ENCODE measurements at places on chromosomes 1 and 21.

- no peak for DNase-seq
These were observed 4.1 kb downstream of the TAGLN2 start for GRCh38 chr1:159921251-159921650.

DNA sequence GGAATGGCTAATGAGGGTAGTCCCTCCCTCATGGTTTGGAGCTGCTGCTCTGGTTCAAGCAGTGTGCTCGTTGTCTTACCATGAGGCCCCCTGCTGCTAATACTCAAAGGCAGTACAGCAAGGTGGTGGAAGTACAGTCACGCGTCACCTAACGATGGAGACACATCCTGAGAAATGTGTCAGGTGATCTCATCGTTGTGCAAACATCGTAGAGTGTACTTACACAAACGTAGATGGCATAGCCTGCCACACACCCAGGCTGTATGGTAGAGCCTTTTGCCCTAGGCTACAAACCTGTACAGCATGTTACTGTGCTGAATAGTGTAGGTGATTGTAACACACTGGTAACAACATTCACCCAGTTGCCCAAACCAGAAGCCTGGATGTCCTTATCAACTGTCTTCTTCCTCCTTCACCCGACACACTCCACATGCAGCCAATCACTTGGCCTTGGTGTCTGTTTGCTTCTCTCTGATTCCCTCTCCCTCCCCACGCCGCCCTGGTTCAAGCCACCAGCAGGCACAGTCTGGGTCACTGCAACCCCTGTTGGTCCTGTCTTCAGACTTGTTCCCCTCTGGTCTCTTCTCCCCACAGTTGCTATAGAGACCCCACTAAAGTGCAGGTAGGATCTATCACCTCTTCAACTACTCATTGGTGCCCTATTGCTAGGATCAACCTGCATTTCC, 6.0 kb upstream of the KCNA2 start:
- no peak for DNase-seq

DNA sequence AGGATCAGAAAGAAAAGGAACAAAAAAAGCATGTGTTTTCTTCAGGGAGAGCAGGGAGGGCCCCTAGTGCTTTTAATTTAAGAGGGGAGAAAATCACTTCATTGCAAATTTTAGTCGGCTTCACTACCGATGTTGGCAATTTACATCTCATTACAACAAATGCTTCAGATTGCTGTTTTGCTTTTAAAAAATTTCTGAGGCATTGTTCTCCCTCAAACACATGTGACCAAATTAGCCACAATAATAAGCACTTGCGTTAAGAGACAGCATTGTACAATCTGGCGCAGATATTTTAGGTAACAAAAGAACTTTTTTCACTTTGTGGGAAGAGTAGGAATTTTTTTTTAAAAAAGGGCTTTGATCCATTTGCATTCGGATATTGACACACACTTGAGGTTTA, 29.8 kb downstream of the BEND5 start:
- DNase-seq: no peak

GRCh38 chr1:29342351-29342750, 106.0 kb downstream of the PTPRU start:
- no peak for DNase-seq

GRCh38 chr1:175520186-175520585, 223.2 kb downstream of the TNR start:
- DNase-seq: no peak

DNA sequence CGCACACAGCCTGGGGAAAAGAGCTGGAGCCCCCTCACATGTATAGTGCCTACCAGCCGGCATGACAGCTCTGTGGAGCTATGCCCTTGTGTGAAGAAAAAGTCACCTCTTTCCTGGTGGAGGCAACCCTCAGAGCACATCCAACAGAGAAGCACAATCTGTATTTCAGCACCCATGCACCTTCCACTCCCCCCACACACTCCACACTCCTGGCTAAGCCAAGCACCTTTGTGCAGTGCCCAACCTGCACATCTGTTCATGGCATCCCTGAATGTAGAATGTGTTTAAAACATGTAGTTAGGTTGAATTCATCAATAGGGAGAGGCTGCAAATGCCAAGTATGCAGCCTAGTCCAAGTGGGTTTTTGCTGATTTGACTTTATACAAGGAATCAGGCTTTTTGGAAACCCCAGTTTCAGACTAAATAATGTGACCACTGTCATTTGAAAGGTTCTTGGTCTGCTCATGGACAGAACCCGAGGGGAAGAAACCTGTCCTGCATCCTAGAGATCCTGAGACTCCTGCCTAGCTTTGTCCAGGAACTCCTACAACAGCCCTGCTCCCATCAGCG, 197.1 kb downstream of the TOMM20 start:
- no peak for DNase-seq

GRCh38 chr1:172971241-172971640, 79.5 kb downstream of the TNFSF18 start:
- DNase-seq: no peak

- no peak for DNase-seq
These were observed 21.8 kb downstream of the NRDC start for GRCh38 chr1:51856745-51857144.

- DNase-seq: no peak
These were observed 75.5 kb downstream of the KCNN3 start for GRCh38 chr1:154794608-154795007.

DNA sequence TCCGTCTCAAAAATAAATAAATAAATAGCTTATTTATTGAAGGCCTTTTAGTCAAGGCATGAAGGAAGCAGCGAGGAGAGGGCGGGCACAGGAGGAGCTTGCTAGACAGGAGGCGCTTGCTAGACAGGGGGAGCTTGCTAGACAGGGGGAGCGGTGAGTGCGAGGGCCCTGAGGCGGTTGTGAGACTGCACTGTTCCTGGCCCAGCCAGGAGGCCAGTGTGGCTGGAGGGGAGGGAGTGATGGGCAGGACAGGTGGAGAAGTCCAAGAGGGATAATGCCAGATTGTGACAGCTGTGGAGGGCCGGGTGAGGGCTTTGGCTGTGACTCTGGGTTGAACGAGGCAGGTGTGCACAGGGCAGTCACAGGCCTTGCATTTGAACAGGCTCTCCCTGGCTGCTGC, 18.2 kb downstream of the KIF17 start:
- DNase-seq: no peak

DNA sequence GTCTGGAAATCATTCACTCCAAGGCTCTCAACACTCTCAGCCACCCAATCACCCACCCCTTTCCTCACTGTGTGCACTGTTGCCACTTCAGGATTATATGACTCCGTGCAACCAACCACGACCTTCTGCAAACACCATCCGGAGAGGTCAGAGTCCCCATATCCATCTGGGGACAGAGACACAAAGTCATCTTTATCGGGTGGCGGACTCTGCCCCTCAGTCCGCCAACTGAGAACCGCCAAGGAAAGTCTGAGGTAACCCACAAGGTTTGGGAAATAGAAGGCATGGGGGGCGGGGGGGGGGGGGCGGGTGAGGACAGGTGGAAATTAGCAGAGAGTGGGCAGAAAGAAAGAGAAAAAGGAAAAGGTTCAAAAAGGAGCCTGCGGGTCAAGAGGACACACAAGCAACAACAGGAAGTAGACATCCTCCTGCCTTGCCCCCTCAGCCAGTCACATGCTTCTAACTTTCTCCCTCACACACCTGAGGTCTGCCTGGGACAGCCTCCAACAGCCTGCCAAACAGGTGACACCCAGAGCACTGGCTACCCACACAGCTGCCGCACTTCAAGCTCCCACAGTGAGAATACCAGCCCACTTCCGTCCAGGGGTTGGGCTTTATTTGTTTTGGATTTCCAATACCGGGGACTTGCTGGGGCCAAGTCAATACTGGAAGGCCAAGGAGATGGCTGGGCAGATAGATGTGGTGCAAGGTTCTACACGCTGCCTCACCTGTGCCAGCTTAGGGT, 58.1 kb downstream of the SSBP3 start:
- no peak for DNase-seq

DNA sequence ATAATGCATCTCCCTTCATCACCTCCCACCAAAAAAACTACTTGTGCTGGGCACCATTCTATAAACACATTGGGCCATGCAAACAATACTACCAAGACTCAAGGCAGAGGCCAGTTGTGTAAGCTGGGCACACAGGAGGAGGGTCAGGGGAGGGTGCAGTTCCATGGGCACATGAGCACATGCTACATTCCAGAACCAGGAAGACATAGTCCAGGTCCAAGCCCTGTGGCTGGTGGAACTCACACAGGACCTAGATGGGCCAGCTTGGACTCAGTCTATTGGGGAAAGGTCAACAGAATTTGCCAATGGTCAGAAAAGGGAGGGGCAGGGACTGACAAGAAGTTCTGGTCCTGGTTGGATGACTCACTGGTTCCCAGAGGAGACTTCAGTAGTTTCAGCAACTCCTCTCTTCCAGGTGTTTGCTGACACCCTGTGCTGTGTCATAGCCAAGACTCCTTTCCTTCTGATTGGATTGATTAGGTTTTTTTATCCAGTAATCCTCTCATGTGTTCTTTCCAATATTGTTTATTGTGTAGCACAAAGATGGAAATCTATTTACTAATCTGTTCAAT, 249.7 kb downstream of the C1orf94 start:
- no peak for DNase-seq

- DNase-seq: no peak
These were observed 4.8 kb upstream of the LRRC8B start for GRCh38 chr1:89519779-89520358.

GRCh38 chr1:4179914-4180735, 280.1 kb upstream of the C1orf174 start:
- DNase-seq: peak; percentile 6

- DNase-seq: no peak
These were observed 27.2 kb downstream of the AK5 start for GRCh38 chr1:77308889-77309621.

GRCh38 chr1:32242341-32242851, 4.6 kb upstream of the FAM167B start:
- DNase-seq: no peak

DNA sequence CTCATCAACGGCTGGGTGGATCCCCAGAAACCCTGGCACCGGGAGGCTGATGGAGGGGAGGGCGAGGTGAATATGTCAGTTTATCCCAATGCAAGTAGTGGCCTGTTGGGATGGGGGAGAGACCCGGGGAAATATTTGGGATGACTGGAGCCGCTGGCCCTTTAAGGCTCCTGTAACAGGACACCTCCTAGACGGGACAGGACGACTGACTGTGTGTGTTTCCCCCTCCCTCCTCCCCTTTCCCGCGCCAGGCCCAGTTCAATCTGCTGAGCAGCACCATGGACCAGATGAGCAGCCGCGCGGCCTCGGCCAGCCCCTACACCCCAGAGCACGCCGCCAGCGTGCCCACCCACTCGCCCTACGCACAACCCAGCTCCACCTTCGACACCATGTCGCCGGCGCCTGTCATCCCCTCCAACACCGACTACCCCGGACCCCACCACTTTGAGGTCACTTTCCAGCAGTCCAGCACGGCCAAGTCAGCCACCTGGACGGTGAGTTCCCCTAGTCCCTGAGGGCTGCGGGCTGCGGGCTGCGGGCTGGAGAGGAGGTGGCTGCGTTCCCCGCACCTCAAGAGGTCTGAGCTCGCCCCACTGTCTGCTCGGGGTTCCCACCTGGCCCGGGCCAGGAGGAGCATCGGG, 44.8 kb upstream of the CCDC27 start:
- no peak for DNase-seq
